Activated T-cell treated with anti-CD3 and anti-CD28 coated beads for 48 hours (primary cell): ENCODE measurements at places on chromosomes 7 and 10.

DNA sequence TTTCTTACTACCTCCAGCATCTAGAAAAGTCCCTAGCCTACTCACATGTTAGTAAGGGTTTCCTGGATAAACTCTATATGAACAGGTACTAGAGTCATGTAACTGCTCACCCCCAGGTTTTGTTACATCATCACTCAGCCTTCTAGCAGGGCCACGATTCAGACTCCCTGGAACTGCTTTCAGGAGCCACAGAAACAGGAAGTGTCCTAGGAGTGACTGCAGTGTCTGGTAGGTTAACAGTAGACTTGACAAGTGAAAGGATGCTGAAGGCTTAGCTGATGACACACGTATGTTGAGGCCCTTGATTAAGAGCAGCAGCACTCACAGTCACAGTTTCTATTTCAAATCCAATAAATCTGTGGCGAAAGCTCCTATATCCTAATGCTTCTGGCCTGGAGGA is 101.2 kb downstream of the DNMBP start:
- no peak for DNase-seq

GRCh38 chr7:297611-298374 is 7.8 kb downstream of the FOXL3 start:
- DNase-seq, result no peak

DNA sequence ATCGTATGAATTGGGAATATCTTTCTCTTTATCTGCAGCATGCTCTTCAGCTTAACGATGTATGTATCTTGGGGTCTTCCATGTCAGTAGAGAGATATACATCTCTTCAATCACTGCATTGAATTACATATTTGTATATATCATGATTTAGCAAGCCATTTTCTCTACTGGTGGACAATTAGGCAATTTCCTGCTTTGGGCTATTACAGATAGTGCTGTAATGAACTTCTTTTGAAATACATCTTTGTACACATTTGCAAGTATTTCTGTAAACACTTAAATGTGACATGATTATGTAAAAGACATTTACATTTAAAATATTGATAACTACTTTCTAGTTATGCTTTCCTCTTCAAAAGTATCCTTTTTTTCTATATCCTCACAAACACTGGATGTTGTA is 199.0 kb downstream of the PPP1R9A start:
- no peak for DNase-seq

- DNase-seq, result no peak
Measured at GRCh38 chr10:130078120-130078519, 32.5 kb downstream of the C10orf143 start.

- no peak for DNase-seq
Measured at GRCh38 chr10:129210876-129211275, 256.2 kb upstream of the MGMT start.

- no peak for DNase-seq
Measured at GRCh38 chr10:43231523-43232078, 35.3 kb downstream of the RASGEF1A start.

- no peak for DNase-seq
Measured at GRCh38 chr7:18455606-18456005, 39.9 kb upstream of the HDAC9 start.

GRCh38 chr7:108077709-108078108 is 52.5 kb downstream of the LAMB4 start:
- DNase-seq, result no peak

DNA sequence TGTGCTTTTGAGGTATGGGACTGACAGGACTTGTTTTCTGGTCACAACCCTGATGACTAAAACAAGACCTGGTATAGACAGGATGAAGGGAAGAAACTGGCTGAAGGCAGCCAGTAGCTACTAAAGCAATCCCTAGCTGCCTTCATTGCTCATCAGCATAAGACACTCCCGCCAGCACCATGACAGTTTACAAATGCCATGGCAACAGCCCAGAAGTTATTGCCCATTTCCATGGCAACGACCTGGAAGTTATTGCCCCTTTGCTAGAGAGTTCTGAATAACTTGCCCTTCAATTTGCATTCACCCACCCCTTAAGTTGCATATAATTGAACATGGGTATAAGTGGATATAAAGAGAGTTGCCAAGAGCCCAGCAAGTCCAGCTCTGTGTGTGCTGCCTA is 169.6 kb upstream of the FAM171A1 start:
- DNase-seq, result no peak

DNA sequence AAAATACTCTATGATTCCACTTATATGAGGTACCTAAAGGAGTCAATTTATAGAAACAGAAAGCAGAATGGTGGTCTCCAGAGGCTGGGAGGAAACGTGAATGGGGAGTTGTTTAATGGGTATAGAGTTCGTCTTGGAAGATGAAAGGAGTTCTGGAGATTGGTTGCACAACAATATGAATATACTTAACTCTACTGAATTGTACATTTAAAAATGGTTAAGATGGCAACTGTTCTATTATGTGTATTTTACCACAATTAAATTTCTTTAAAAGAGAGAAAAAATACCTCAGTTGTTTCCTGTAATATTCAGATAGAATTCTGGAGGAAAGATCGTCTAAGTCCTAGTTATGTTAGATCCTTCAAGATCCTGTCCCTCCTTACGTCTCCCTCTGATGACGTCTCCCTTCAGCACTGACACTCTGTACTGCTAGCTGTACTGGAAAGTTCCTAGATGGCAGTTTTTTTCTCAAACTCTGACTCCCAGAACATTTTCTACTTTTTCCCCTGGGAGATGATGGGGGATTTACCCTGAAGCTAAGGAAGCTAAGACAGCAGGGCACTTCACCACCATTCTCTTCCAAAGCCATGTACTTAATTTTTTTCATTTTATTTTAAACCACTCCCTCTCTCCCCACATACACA is 53.2 kb upstream of the CAV2 start:
- DNase-seq, result no peak

DNA sequence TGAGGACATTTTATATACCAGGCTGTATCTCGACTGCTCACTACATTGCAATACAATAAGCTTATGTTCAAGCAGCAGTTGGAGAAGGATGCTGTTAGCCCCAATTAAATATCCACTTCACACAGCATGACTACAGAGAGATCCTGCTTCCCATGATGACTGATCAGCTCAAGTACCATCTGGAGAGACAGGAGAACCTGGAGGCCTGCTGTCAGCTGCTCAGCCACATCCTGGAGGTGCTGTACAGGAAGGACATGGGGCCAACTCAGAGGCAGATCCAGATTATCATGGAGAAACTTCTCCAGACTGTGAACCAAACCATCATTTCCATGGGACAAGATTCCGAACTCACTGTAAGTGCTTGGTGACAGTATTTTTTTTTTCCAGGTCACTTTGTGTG is 22.5 kb downstream of the RNF133 start:
- no peak for DNase-seq

DNA sequence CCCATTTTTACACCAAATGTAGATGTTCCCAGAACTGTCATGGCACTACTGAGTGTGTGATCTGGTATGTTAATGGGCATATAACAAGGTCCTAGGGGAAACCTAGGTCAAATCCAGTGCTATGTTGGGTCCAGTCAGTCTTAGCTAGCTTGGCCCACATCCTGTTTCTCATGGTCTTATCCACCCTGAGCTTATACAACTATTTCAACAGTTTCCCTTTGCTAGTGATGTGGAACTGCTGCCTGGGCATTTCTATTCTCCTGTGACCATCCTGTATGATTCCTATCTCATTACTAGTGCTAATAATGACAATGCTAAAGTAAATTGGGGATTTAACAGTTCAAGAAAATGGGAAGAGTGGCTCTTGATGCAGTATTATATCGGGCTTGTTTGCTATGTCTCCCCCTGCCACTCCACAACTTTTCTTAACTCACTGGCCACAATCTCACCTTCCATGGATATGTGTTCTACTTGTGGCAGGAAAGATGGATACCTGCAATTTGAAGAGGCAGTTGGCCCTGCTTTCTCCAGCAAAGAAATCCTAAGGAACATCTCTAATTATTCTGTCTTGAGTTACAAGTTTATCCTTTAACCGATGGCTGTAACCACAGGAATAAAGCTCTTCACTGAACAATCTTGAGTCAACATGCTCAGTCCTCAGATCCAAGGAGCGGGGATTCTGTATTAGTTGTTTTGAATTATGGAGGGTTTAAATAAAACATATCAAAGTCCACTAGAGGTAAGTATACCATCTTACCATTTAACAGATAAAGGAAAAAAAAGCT is 707.8 kb downstream of the XPNPEP1 start:
- DNase-seq, result no peak

DNA sequence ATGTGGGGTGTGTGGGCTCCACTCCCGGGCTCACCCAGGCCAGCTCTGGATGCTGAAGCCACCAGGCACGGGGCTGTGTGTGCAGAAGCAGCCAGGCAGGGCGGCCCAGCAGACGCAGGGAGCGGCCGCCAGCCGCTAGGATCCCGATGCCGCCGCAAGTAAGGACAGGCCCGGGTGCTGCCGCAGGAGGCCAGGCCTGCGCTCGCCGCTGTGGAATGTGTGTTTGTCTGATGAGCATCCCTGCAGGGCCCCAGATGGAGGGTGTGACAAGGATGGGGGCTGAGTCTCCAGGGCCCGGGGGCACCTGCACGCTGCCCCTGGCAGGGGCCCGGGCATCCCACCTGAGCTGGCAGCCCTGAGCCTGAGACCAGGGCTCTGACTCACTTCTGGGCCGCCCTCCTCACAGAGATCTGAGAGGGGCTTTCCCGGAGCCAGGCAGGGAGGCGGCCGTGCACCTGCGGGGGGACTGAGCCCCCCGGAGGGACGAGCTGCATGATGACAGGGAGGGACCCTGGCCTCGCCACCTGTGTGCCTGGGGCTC is 101.5 kb downstream of the FOXL3 start:
- DNase-seq, result no peak

DNA sequence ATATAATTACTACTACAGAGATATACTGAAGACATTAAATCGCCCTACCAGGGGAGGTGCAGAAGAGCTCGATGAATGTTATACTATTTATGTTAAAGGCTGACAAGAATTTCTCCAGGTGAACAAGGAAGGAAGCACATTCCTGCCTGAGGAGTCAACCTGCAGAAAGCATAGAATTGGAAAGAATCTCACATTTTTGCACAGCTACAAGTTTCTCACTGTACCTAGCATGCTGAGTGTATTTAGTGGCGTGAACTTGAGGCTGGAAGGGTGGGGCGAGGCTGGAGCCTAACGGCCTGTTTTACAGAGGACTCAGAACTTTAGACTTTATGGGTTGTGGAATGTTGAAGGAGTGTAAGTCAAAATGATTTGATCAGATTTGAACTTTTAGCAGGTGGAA is 373.6 kb upstream of the LRGUK start:
- no peak for DNase-seq

DNA sequence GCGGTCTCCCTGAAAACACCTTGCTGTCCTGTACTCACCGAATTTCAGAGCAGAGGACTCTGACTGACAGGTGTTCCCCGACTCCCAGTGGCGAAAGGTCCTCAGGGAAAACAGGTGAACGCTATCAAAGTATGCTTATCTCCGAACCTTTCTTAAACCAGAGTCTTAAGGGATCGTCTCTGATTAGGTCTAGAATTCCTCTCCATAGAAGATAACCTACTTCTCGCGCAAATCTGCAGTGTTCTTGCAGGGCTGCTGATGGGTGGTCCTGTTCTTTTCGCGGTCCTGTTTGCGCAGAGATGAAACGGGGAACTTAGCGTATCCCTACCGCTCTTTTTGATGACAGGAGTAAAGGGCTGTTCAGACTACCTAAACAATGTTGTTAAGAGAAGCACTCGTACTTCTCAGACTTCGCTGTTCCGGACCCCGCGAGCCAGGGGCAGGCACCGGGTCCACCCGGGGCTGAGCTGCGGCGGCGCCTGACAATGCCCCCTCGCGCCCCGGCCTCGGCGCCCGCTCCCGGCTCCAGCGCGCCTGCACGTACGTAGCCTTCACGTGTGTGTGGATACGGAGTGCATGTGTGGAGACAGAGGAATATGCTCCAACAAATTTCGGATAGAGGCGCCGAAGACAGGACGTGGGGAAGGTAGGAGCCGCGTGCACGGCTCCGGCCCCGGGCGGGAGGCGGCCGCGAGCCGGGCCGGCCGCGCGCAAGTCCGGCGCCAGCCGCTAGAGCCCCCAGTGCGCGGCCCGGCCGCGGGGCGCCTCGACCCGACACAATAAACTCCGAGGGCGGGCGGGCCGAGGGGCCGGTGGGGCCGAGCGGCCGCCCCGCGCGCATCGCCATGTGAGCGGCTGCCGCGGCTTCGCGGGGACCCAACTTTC is 766 bp upstream of the ZMYND11 start:
- peak; percentile 26 for DNase-seq

DNA sequence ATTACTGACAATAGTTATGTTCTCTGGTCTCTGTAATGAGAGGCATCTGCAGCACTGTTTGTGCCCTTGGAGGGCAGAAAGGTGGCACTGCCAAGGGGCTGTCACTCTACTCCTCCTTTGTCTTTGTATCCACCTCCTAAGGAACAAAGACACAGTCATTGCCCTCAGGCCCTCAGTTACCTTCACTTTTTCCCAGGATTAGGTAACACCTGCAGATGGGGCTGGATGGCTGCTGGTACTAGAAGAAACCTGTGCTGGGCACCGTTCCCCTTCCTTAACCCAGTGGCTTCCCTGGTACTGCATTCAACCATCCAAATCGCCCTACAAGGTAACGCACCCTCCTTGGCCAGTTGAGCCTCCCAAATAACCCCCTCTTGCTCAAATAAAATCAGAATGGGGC is 246.9 kb upstream of the NEBL start:
- no peak for DNase-seq

DNA sequence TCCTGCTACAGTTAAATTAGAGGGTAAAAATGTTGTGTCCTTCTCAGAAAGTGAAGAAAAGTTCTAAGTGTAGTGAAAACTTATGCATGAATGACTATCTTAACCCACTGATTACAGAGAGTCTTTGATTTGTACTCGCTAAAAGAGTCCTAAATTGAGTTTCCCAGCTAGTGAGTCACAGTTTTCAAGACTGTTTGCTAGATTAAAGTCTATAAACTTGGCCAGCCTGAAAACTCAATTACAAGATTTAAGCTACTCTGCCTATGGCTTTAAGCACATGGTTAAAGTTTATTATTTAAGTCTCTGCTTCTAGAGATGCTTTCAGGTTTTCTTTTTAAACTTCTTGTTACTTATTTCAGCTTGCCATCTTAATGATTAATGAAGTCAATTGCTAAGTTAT is 44.4 kb downstream of the MRPS24 start:
- no peak for DNase-seq

DNA sequence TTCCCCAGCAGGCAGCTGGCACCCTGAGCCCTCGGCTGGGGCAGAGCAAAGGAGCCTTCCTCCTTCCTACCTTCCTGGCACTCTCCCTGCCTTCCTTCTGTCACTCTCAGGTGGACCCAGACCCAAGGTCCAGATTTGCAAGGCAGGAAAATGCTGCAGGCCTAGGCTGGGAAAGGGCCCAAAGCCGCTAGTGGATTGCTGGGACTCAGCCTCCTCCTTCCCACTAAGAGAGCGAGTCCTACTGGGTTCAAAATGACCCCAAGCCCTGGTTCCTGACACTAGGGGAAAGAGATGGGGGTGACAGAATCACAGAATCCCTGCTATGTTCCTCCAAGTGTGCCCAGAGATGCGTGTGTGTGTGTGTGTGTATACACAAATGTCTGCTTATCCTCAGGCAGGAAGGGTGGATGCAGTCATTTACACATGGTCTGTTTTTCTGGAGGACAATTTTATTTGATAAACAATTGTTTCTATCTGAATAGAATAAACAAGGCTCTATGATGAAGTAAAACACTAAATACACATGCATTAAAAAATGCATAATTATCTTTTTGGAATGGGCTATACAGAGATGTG is 1.3 kb upstream of the PLAU start:
- DNase-seq, result no peak

- DNase-seq, result no peak
Measured at GRCh38 chr7:2149672-2150444, 82.9 kb downstream of the MAD1L1 start.
